ENCODE measurements at places on chromosomes 16 and 17.

DNA sequence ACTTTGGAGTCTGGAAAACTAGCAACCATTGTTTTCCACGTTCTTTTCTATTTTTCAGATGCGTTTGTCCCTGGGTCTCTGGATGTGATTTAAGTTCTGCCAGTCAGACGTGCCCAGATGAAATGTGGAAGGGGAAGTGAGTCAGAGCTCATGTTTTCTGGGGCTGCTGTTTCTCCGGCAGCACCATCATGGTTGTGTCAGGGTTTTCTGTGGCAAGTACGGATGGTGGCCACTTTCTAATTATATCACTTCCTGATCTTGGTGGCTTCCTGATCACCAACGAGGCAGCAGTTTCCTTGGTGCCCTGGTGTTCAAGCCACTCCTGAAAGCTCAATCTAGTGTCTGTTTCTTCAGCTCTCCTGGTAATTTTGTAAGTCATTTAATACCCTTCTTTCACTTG lies 31.4 kb upstream of the PMFBP1 start:
- peak; percentile 15 for DNase-seq

DNA sequence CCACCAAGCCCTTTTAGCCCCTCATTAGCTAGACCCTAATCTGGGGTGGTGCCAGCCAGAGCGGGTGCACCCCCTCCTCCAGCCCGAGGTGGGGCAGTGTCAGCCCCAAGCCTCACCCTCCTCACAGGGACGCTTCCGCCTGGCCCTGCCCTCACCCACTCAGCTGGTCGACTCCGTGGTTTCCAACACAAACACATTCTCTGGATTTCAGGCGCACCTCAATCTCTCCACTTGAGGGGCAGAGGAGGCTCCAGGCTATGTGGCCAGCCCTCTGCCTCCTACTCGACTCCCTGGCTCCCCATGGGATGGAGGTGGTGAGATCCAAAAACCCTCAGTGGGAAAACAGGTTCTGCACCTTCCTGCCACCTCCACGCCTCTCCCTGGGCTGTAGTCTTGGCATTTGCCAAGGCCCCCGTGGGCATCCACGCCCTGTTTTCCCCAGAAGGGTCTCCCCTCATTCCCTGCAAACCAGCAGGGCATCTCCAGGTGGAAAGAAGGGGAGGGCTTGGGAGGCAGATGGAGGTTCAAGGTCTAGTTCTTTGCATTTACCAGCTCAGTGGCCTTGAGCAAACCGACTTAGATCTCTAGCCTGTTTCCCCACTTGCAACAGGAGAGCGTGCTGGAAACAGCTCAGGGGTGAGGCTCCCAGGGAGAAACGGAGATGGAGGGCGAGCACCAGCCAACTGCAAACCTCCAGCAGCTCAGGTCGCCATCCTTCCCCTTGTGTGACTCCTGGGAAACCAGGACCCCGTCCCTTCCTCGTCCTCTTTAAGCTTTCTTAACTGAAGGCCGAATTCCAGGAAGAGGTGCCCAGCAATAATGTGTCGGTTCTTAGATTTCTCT lies 1.7 kb downstream of the EMP2 start:
- no peak for DNase-seq

GRCh38 chr16:9340526-9341256 lies 249.2 kb downstream of the HAPSTR1 start:
- no peak for DNase-seq

DNA sequence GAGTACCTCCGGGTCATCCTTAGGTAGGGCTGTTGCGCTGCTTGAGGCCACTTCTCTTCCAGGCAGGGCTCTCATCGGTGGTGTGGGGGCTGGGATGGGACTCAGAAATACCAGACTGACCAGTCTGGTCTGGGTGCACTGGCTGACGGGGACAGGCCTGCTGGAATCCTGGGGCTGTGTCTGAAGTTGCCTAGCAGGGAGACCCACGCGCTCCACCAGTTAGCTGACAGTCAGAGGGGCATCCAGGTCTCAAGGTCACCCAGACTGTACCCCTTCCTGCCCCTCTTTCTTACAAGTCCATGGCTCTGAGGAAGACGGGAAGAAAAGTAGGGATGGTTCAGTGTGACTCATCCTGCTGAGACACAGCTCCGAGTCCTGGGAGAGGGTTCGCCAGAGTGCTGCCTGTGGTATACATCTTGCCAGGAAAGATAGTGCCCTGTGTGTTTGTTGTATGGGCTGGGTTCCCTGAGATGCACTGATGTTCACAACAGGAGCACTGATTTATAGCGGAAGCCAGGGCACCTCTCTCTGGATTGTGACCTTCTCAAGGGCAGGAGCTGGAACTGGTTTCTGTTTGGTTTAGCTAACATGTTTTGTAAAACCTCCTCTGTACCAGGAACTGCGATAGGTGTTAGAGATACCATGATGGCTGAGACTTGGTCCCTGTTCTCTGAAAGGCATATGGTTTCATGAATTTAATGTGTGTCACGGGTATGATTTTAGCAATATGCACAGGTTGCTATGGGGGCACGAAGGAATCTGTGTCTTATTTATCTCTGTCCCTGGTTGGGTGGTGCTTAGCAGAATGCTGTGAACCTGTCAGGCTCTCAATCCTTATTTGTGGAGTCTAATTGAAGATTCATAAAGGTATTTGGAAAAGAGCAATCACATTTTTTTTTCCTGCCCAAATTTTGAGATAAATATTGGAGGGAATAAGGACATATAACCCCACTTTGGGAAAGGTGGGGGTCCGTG lies 97.5 kb downstream of the OR1D5 start:
- no peak for DNase-seq

DNA sequence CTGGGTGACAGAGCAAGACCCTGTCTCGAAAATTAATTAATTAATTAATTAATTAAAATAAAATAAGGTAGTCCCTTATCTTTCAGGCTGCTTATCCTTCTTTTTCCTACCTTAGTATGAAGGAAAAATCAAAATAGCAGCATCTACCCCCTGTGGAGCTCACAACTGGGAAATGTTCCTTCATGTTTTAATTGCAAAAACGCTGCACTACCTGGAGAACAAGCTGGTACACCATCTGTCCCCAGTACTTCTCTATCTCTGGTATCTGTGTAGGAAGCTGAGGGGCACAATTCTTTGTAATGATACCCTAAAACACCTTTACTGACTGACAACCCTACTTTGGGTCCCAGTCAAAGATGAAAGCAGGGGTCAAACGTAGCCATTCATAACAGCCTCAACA lies 55.1 kb upstream of the MNT start:
- DNase-seq, result no peak

DNA sequence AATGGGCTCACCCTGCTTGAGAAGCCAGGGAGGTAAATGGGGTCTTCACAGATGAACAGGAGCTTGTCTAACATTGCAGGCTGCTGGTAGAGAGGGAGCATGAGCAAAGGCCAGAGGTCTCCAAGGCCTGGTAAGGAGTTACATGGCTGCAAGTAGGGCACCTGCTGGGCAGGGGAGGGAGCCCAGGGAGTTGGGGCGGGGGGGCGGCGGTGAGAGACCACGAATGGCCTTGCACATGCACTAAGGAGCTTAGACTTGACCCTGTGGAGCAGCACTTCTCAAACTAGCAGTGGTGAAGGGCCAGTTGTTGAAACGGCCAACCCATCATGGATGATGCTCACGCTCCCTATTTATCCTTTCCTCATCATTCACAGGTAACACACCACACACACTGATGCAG lies 38.4 kb downstream of the ERN1 start:
- DNase-seq, result no peak

DNA sequence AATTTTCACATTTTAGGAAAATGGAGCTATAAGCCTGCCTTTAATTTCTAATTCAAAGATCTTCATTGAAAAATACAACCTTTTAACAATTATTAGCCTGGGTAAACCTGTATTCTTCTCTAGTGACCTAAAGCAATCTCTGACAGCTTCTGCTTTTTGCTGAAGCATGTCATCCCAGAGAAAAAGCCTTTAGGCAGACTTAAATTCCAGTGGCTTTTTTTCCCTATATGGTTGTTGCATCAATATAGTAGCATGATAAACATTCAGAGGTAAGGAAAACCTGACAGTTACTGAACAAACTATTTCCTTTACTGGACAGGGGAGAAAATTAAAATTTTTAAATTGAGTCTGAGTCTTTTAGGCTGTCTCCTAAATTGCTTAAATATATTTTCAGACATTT lies 7.8 kb upstream of the EVI2A start:
- DNase-seq, result no peak

- no peak for DNase-seq
These were observed 22.6 kb downstream of the TPPP3 start for GRCh38 chr16:67370661-67371060.

- peak; percentile 68 for DNase-seq
These were observed 3.9 kb downstream of the TRPV2 start for GRCh38 chr17:16419074-16419928.

DNA sequence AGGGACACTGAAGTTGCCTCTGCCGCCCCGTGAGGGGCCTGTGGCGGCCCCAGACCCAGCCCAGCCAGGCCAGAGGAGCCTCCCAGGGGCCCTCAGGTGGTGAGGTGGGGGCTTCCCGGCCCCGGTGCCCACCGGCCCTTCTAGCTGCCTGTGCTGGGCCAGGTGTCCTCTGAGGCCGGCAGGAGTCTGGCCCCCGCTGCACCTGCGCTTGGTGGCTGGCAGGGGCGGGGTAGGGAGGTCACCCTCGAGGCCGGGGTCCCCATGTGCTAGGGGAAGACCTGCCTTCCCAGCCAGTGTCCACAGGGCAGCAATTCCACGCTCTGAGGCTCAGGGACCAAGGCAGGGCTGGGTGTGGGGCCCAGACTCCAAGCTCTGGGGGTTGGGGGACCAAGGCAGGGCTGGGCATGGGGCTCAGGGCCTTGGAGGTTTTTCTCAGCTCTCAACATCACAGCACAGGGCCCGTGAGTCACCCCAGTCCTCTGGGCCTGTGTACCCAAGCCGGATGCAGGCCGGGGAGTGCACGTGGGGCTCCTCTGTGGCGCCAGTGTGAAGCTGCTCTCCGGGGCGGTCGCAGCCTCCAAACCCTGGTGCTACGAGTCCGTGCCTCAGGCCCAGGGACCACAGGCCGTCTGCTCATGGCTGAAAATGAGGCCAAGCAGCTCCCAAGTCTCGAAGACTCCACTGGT lies 1.3 kb upstream of the CCDC154 start:
- no peak for DNase-seq

DNA sequence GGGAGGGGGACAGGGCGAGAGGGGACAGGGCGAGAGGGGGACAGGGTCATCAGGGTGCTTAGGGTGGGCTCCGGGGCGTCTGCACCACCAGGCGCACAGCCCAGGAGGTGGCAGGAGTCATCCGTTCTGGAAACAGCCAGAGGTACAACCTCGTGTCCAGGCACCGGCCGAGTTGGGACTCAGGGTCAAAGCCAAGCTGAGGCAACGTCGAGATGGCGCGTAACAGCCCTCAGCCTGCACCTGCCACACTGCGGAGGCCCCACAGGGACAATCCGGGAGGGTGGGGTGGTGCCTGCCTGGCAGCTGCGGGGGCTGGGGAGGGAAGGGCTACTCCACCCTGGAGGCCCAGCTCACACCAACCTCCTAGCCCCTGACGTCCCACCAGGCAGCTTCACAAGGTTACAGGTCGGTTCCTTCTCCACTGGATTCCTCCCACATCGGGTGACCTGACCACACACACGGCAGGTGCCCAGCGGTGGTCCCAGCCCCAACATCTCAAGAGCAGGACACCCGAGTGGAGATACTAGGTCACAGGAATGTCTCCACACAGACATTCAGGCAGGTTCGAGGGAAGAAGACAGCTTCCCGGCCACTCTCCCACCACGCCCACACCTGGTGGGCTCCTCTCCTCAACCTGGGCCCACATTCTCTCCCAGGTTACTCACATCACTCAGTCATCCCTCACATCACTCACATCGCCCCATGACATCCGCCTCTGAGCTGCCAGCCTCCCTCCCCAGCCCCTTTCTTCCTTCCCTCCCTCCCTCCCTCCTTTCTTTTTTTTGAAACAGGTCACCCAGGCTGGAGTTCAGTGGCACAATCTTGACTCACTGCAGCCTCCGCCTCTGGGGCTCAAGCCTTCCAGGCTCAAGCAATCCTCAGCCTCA lies 47.3 kb downstream of the RPH3AL start:
- no peak for DNase-seq

DNA sequence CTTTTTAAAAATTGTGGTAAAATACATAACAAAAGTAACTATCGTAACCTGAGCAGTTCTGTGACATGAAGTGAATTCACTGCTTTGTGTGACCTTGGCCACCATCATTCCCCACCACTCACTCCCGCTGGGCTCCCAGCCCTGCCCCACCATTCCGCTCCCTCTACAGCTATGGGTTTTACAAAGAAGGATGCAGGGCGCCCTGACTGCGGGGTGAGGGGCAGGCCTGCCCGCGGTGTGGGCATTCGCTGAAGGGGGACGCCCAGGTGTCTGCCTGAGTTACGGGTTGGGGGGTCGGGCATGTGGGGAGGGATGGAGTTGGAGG lies at the start of gene CEMP1:
CEMP1 (minus strand) TSS at position 38 of the 325 bp plus-strand sequence. CDS start 335 bp downstream, outside the sequence.
- no peak for DNase-seq

GRCh38 chr17:78313735-78314648 lies 45.9 kb downstream of the SOCS3 start:
- peak; percentile 75 for DNase-seq

GRCh38 chr16:87368029-87368770 lies 15.4 kb downstream of the FBXO31 start:
- no peak for DNase-seq

DNA sequence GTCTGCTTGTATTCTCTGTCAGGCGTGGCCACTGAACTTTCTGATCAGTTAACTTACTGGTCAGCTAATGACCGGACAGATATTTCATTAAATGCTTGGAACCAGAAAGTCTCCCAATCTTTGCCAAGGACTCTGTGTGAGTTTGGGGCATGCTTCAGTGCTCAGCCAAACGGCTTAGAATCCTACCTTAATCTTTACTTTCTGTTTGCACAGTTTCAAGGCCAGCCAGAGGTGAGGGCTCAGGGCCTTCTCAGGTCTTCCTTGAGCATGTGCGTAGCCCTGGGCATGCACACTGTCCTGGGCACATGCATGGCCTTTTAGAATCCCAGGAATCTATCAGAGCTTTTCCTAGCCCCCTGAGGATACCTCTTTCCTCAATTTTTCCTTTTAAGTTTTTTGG lies 230.1 kb downstream of the RAB11FIP4 start:
- no peak for DNase-seq

- DNase-seq, result no peak
These were observed 17.9 kb downstream of the SNX29 start for GRCh38 chr16:11994143-11995119.

- DNase-seq, result no peak
These were observed 308.5 kb upstream of the TBX2 start for GRCh38 chr17:61091096-61091495.

DNA sequence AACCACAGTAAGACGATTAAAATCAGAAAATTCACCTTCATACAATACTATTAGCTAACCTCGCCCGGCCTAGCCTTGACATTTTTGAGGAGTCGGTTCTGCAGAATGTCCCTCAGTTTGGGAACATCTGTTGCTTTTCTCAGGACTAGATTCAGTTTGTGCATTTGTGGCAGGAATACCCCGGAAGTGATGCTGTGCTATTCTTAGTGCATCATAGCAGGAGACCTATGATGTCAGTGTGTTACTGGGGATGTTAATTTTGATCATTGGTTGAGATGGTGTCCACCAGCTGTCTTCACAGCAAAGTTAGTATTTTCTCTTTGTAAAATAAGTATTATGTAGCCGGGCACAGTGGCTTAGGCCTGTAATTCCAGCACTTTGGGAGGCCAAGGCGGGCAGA lies 21.5 kb upstream of the HELZ start:
- DNase-seq, result no peak

GRCh38 chr17:76296186-76296585 lies 11.9 kb downstream of the QRICH2 start:
- no peak for DNase-seq

GRCh38 chr16:56682703-56683397 lies 580 bp downstream of the MT1X start:
- no peak for DNase-seq

All from stimulated activated CD8-positive, alpha-beta memory T cell treated with anti-CD3 and anti-CD28 coated beads, Interleukin-15, amount 100 ng/mL, for 48 hours (primary cell).